ENCODE measurements at places on chromosomes 2 and 18. TPM values are rescaled to one million over a fixed set of nuclear protein-coding genes. Genes with fewer than 3 reads are reported as not detected.

The BOLL gene
- total RNA-seq, result not detected

The FBXO36 gene
- total RNA-seq, result 6.4 TPM

The SF3B6 gene
- 501 TPM for total RNA-seq

The USP34 gene
- 70.0 TPM for total RNA-seq

The SLC16A14 gene
- not detected for total RNA-seq

Measured in RPMI7951 (cell line).